ENCODE measurements at places on chromosomes 4 and X.

- DNase-seq = no peak
Measured at GRCh38 chr4:102466298-102466697, 34.9 kb upstream of the NFKB1 start.

GRCh38 chr4:25938787-25939186, 24.8 kb downstream of the SMIM20 start:
- DNase-seq = no peak

DNA sequence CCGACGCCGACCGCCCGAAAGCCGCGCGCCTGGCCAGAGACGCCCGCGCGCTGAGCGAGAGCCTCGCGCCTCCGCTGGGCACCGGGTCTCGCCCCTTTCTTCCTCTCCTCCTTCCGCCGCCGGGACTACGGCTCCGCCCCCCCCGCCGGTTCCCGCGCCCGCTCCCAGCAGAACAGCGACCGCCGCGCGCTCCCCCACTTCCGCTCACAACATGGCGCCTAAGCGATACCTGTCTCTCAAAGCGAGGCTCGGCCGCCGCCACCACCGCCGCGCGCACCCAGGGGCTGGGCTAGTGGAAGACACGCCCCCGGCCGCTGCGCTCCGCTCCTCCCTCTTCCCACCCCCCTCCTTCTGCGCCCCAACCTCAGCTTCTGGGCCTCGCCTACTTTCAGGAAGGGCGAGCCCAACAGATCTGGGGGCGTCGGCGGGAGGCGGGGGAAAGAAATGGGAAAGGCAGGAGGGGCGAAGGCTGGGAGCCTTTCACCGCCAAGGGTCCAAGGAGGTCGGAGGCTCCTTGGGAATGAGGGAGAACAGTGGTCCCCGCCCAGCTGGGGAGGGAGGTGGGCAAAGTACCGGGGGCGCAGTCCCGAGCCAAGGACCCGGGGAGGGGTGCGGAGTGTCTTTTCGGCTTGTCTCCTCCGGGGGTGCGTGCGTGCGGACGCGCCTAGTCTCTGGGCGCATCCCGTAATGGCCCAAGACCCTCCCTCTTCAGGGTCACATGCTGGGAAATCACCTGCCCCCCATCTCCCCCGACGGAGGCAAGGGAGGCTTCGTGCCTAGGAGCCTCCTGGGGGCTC, at the start of gene RPS6KA3:
Gene RPS6KA3, minus strand, starts transcription at position 100 of the 797 bp plus-strand sequence. CDS start 277 bp downstream, outside the sequence.
- peak; percentile 92 for DNase-seq

DNA sequence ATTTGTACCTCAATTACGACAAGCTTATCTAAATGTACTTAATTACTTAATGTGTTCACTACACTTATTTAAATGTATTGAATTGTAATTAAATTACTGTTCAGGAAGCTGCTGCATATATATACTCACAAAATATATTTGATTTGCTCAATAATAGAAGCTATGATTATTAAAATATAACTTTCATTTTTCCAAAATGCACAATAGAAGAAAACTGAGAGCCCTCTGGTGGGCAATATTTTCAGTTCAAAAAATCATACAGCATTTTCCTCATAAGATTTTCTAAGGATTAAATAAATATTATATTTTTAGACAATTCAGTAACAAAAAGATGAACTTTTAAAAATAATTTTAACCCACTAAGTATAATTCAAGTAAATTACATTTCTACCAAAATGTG, 217.3 kb downstream of the DKK2 start:
- DNase-seq = no peak

- DNase-seq = no peak
Measured at GRCh38 chr4:140121646-140122045, 32.3 kb downstream of the MAML3 start.

- DNase-seq = no peak
Measured at GRCh38 chr4:8434251-8435073, 6.1 kb downstream of the ACOX3 start.

DNA sequence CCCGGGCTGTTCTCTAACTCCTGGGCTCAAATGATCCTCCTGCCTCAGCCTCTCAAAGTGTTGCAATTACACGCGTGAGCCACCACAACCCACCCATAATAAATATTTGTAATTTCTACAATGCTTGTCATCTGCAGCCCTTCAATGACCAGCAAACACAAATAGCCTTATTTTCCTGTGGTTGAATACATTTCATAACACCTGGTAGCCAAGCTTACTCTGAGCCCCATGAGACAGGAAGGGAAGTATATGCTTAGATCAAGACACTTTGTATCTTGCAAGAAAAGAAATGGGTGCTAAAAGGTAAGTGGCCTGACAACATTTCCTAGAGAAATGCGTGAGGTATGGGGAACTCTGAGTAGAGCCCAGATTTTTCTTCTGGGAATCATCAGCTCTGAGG, 56.9 kb upstream of the PDGFRA start:
- no peak for DNase-seq

GRCh38 chrX:30654989-30655607, 1.9 kb downstream of the GK start:
- DNase-seq = no peak

- no peak for DNase-seq
Measured at GRCh38 chr4:109925396-109925795, 12.7 kb downstream of the EGF start.

DNA sequence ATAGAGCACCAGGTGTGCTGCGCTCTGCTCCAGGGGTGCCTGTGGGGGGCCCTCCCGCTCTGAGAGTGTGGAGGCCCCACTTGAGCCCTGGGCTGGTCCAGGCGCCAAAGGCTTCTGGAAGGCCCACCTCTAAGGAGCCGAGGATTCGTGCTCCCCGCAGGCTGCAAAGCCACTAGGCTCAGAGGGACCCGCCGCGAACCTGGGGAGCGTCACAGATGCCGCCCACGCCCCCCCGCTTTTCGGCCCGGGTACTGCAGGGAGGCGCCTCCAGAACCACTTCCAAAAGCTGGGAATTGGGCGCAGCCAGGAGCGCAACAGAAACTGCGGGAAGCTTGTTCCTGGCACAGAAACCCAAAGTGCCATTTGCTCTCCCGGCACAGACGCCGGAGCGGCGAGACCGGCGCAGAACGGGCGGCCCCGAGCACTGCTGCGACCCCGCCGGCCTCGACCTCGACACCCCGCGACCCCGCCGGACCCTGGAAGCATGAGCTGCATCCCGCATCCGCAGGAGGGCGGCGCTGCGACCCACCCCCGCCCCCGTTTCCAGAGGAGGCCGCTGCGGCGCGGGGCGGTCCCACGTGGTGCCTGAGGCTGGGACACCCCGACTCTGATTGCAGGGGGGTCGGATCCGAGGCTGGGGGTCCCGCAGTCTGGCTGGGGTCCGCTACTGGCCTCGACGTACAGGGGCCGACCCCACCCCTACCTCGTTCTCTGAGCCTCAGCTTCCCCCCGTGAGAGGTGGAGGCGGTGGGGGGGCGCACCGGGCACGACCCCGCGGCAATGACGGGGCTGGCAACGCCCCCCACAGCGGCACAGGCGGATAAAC, 30.8 kb downstream of the CPLX1 start:
- DNase-seq = no peak

GRCh38 chrX:10769195-10769594, 148.8 kb upstream of the MID1 start:
- DNase-seq = peak; percentile 5

GRCh38 chrX:33987458-33987857, 144.7 kb downstream of the FAM47A start:
- DNase-seq = no peak

DNA sequence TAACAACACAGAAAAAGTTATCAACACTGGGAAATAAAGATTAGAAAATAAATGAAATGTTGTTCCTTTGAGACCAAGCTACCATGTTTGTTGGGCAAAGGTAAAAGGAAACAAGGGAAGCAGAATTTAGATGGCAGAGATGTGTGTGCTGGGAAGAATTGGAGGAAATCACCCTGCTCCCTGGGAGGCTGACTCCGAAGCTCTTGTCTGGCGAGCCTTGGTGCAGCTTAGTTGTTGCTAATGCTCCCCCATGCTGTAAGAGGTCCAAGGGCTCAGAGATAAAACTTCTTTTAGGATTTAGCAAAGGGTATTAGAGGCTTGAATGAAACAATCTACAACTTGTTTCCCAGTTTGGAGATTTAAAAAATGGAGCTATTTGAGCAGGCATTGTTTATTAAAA, 123.8 kb upstream of the DDIT4L start:
- no peak for DNase-seq

GRCh38 chrX:26470941-26471340, 255.0 kb downstream of the MAGEB5 start:
- no peak for DNase-seq

- DNase-seq = no peak
Measured at GRCh38 chrX:10923466-10923865, 187.7 kb upstream of the HCCS start.

DNA sequence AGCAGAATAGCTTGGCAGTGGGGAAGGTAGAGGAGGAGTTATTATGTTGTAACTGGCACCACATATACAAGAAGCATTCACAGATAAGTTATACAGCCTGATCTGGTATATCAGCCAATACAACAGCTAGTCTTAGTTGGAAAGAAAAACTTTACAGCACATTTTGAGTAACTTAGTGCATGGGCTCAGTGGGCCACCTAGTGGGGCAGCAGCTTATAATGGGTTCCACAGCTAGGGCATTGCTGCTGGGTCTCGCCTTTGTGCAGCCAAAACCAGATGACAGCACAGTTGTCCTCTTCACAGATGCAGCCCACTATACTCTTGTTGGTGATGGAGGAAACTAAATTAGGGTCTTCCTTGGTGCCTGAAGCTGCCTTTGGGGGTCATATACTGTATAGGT, 448.1 kb upstream of the RASGEF1B start:
- DNase-seq = no peak

DNA sequence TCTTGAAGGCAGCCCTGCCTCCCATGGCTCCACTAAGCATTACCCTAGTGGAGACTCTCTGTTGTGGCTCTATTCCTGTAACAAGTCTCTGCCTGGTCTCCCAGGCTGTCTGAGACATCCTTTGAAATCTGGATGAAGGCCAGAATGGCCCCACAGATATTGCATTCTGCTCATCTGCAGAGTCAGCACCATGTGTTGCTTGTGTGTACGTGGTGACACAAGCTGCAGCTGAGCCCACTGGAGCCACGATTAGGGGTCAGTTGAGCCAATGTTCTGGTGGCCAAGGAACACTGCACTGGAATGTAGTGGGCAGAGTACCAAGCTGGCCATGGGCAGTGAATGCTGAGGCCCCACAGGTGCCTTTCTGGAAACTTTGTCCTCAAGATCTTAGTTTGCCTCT, 29.2 kb downstream of the GRID2 start:
- DNase-seq = no peak

- DNase-seq = no peak
Measured at GRCh38 chr4:125762537-125762936, 447.8 kb downstream of the FAT4 start.

DNA sequence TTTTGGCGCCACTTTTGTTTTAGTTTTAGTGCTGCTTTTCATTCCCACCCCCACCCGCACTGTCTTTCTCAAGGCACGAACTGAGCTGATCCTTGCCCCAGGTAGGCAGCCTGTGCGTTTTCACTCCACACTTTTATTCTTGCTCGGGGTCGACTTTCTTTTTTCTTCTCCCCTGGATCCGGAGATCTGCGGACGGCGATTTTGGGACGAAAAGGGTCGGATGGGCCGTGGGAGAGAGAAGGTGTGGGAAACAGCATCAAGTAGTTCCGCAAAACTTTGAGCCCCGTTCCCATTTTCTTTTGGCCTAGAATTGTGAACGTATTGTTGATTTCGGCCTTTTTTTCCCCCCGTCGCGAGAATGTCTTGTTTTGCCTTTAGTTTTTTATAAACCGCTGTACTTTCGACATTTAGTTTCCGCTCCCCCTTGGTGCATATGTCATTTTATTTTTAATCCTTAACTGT, 531 bp downstream of the STAG2 start:
- DNase-seq = no peak

- peak; percentile 88 for DNase-seq
Measured at GRCh38 chrX:119467842-119468550, at the start of gene SLC25A5. TSS of gene SLC25A5 (plus strand) at chrX:119468444. CDS start at chrX:119468516, 72 bp downstream.

DNA sequence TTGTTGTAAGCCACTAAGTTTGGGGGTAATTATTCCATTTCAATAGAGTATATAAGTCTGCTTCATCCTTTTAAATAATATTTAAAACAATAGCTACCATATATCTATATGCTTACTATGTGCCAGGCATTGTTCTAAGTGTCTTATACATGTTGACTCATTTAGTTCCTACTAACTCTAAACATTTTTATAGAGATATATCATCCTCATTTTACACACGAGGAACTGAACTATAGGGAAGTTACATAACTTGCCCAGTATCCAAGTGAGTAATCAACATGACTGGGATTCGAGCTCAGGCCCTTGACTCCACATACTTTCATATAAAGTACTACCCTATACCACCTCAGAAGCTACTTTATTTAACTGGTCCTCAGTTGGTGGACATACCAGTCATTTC, 175.3 kb upstream of the RAI2 start:
- no peak for DNase-seq

- no peak for DNase-seq
Measured at GRCh38 chr4:184099535-184099966, 118.1 kb downstream of the ENPP6 start.

GRCh38 chr4:3226467-3226866, 22.5 kb upstream of the MSANTD1 start:
- no peak for DNase-seq

GRCh38 chr4:189313861-189314513, 626.7 kb upstream of the FRG1 start:
- DNase-seq = no peak

DNA sequence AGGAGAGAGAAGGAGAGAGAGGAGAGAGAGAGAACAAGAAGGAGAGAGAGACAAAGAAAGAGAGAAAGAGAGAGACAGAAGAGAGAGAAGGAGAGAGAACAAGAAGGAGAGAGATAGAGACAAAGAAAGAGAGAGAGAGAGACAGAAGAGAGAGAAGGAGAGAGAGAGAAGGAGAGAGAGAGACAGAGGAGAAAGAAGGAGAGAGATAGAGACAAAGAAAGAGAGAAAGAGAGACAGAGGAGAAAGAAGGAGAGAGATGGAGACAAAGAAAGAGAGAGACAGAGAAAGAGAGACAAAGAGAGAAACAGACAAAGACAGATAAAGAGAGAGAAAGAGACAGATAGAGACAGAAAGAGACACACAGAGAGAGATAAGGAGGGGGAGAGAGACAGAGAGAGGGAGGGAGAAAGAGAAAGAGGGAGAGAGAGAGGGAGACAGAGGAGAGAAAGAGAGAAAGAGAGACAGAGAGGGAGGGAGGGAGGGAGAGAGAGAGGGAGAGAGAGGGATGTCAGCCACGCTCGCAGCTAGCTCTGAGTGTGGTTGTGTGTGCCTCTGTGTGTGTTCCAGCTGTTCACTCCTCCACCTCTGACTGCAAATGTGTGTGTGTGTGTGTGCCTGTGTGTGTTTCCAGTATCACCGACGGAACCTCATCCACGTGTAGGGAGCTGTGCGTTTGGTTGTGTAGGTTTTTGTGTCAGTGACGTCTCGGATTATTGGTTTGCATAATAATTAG, 105.8 kb downstream of the CRLF2 start:
- DNase-seq = no peak

DNA sequence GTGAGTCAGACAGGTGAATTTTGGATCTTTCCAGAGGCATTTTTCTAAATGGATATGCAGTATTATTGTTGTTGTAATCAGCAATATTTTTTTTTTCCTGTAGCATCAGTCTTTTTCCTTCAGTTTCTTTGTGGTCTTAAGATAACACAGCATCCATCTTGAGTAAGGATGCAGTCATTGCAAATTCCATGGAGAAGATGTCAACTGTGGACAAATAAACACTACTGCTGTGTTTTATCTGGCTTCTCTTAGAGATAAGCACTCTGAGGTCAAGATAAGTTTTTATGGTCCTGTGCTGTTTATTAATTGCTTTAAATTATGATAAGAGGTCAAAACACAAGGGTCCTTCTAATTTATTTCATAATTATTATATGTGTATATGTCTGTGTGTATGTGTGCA, 1255.7 kb downstream of the ADGRL3 start:
- no peak for DNase-seq

- no peak for DNase-seq
Measured at GRCh38 chr4:126046081-126046614, 731.4 kb downstream of the FAT4 start.

Data from Caco-2 (cell line).